ENCODE measurements at places on chromosomes 2 and 18.

DNA sequence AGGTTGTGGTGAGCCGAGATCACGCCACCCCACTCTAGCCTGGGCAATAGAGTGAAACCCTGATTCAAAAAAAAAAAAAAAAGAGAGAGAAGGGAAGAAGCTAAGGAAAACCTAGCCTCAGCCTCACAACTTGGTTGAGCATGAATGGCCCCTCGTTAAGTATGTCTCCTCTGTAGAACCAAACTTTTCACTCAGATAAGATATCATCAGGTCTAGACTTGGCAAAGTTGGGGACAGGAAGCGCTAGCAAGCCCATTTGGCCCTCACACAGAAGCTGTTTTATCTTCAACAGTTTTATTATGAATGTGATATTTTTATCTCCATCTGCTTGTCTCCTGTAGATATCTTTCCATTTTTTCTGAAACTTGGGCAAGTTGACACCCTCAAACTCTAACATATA is 3.5 kb upstream of the ASXL2 start:
- no peak for DNase-seq

GRCh38 chr2:2992634-2993033 is 385.0 kb downstream of the EIPR1 start:
- no peak for DNase-seq

GRCh38 chr18:76382275-76382674 is 112.8 kb downstream of the ZNF516 start:
- DNase-seq = no peak

DNA sequence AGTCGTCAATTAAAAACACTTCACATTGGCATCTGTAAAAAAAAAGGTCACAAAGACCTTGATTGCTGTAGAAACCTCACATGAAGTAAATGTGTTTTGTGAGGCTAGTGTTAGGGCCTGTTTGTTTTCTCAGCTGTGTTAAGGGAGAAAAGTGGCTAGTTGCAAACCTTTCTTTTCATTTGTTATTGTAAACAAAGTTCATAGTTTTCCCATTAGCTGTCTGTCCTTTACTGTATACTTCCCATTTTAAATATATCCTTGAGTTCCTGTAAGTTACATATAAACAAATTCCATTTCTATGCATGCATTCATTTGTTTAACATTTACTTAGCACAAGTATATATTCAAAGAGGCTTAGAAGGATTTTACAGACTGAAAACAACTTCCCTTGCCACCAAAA is 1250.2 kb downstream of the LRP1B start:
- no peak for DNase-seq

DNA sequence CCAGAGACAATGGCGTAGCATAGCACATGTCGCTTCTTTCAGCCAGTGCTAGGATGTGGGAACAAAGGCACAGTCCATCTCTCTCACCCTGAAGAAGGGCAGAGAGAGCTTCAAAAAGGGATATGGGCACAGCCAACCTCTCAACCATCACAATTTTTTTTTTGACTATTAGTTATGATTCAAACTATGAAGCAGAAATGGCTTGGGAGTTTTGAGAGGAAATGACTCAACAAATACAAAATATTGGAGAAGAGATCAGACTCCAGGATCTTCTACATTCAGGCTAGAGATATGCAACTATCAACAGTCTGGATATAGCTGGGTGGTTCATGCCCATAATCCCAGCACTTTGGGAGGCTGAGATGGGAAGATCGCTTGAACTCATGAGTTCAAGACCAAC is 109.1 kb downstream of the MCFD2 start:
- peak; percentile 61 for DNase-seq

DNA sequence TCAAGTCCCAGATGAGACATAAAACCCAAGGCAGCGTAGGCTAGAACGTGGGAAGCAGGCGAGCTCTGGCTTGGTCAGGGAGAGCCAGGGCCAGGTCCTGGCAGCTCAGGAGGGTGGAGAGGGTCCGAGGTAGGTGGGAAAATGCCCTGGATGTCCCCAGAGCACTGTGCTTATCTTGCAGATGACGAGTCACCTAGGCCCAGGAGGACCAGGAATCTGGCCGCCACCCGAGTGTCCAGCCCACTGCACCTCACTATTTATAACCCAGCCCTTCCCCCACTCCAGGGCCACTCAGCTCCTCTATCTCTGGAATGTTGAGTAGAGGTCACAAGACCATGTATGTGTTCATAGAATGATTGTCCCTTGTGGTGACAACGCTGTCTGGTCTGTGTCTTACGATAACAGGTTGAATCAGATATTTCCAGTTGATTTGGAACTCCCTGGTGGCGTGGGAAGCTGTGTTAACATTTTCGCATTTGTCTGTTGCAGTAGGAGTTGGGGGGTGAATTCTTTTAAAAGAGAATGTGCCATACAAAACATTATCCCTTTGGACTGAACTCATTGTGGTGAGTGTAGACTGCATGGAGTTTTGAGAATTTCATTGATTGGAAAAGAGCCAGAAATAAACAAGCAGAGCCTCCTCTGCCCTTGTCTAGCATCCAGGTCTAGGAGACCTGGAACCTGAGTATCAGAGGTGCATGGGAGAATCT is 47.5 kb downstream of the EMILIN2 start:
- no peak for DNase-seq

All from foreskin keratinocyte (primary cell).